ENCODE measurements at places on chromosomes 3 and 15. TPM values are rescaled to one million over a fixed set of nuclear protein-coding genes. Genes with fewer than 3 reads are reported as not detected.

The GPR62 gene
- not detected for total RNA-seq

The AADACL2 gene
- not detected for total RNA-seq

The USF3 gene
- 2.5 TPM for total RNA-seq

The TRPM1 gene
- total RNA-seq: not detected

Data from A549 treated with GW870086 at 1 μM for 4 hours (cell line).